ENCODE measurements at places on chromosomes 5 and 9. TPM values are rescaled to one million over a fixed set of nuclear protein-coding genes. Genes with fewer than 3 reads are reported as not detected.

Gene TLR4
- 0.52 TPM for total RNA-seq

Gene CYSRT1
- total RNA-seq: 0.30 TPM

Gene PAEP
- not detected for total RNA-seq

DNA sequence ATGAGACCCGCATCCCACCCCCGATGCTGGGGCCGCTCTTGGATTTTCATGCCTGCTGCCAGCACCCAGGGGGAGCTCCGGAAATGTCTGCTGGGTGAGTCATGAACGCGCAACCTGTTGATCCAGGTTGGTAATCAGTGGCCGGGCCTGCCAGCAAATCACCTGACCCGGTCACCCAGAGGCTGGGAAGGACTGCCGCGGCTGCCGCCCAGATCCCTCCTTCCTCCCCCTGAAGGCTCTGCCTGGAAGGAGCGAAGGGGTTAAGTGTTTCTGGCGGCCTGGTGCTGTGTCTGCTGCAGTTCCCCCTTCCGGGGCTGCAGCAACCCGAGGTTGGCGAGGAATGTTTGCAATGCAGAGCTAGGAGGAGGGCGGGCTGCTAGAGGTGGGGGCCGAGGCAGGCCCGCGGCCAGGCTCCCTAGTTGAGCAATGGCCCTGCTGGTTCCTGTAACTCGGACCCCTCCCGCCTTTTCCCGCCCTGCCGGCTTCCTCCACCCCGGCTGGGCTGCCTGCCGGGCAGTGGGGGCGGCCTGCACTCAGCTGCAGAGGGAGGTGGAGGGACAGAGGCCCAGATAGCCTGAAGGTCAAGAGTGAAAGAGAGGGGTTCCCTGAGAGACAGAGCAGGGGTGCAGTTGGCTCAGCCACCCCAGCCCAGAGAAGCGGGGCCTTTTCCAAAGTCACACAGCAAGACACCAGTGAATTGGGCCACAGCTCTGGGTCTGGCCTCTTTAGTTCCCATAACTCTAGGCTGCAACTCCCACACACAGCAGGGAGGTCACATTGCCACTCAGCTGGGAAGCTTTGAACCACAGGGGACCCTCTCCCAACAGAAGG, 156.3 kb upstream of the IER5L start:
- DNase-seq: no peak
- H3K4me1 ChIP-seq: peaks cover 41% of the 10 kb centered on the region
- peak overlapping the region; percentile 81 for H3K4me3 ChIP-seq
- H3K27ac ChIP-seq: peak overlapping the region; percentile 88
- H3K27me3 ChIP-seq: no peaks in the 10 kb centered on the region

DNA sequence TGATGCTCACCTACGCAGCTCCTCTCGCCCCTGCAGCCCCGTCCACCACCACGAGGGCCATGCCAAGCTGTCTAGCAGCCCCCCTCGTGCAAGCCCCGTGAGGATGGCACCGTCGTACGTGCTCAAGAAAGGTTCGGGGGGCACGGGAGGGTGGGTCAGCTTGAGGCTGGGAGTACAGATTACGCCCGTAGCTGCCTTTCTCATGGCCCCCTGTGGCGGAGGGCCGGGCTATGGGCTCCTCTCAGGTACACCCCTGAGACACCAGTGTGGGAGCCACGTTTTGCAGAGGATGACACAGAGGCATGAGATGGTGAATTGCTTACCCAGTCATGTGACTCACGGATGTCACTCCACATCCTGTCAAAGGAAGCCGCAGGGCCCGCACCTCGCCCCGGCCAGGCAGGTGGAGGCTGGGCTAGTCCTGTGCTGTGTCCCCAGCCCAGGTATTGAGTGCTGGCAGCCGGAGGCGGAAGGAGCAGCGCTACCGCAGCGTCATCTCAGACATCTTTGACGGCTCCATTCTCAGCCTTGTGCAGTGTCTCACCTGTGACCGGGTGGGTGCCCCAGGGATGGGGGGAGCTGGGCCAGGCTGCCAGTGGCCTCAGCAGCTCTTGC, 33.7 kb downstream of the USP20 start:
- peak overlapping the region; percentile 92 for H3K27ac ChIP-seq
- DNase-seq: peak; percentile 94
- H3K4me3 ChIP-seq: peak overlapping the region; percentile 67
- H3K4me1 ChIP-seq: peaks cover 82% of the 10 kb centered on the region
- H3K27me3 ChIP-seq: no peaks in the 10 kb centered on the region
- H3K36me3 ChIP-seq: peaks cover 35% of the 10 kb centered on the region

Gene MPDZ
- total RNA-seq: not detected

GRCh38 chr5:142727735-142728047, 41.8 kb upstream of the FGF1 start:
- H3K27me3 ChIP-seq: no peaks in the 10 kb centered on the region
- H3K27ac ChIP-seq: no peak overlapping the region
- no peaks in the 10 kb centered on the region for H3K36me3 ChIP-seq
- H3K4me3 ChIP-seq: no peak overlapping the region
- H3K4me1 ChIP-seq: peaks cover 2% of the 10 kb centered on the region
- DNase-seq: no peak

Gene PCDHA4
- total RNA-seq: not detected

Data from naive thymus-derived CD8-positive, alpha-beta T cell (primary cell).